ENCODE measurements at places on chromosomes 7 and 10.

GRCh38 chr10:26860102-26860442, 686 bp downstream of the ABI1 start:
- H3K27ac ChIP-seq, result peak overlapping the region; percentile 98
- H3K4me3 ChIP-seq, result peak overlapping the region; percentile 84
- H3K36me3 ChIP-seq, result no peaks in the 10 kb centered on the region
- H3K27me3 ChIP-seq, result no peaks in the 10 kb centered on the region
- H3K4me1 ChIP-seq, result peaks cover 45% of the 10 kb centered on the region
- peak; percentile 92 for DNase-seq

DNA sequence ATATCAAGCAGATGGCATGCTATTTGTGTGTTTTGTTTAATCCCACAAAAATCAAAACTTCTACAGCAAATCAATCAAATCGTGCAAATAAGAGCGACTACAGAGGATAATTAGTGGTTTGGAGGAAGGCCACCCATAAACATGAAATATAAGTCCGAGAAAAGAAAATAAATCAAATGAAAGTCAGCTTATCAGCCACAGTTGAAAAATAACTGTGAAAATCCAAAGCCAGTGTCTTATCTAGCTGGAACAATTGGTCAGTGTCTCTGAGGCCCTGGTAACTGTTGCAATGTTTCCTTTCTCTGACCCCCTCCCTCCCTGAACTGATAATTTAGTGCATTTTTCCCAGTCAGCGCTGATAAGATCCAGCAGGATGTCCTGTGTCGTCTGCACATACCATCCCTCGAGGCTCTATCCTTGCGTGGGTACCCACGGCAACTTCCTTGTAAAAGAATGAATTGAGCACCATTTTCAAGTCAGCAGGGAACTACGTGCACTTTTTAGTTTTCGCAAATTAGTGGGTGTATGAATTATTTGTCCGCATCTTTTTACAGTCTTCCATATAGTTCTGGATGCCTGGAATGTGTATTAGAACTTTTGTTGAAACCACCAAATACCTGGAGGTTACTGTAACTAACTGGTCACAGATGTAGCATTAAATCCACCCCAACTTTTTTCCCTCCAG, 10.8 kb upstream of the JCAD start:
- no peaks in the 10 kb centered on the region for H3K4me1 ChIP-seq
- no peaks in the 10 kb centered on the region for H3K36me3 ChIP-seq
- H3K27me3 ChIP-seq, result no peaks in the 10 kb centered on the region
- no peak overlapping the region for H3K4me3 ChIP-seq

GRCh38 chr10:29858702-29859267, 200.6 kb downstream of the JCAD start:
- H3K27ac ChIP-seq, result peak overlapping the region; percentile 69
- no peaks in the 10 kb centered on the region for H3K27me3 ChIP-seq
- H3K4me1 ChIP-seq, result peaks cover 38% of the 10 kb centered on the region
- DNase-seq, result no peak

DNA sequence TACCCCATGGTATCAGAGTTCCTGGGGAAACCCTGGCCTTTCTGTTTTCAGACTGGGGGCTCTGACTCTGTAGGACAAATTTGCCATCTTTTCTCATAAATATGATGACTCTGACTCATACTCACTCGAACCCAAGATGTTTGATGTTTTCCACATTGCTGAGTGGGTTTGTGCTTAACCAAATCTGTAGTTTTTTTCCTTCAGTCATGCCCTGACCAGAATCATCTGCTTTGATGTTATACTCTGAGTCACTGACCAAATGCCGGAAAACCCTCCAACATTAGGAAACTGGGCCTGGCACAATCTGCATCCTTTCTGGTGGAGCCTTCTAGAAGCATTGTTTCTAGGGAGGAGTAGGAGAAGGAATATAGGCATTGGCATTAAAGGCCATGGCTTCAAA, 118.7 kb downstream of the C10orf105 start:
- H3K27me3 ChIP-seq, result no peaks in the 10 kb centered on the region
- no peaks in the 10 kb centered on the region for H3K36me3 ChIP-seq
- DNase-seq, result no peak
- no peak overlapping the region for H3K4me3 ChIP-seq
- H3K27ac ChIP-seq, result no peak overlapping the region

DNA sequence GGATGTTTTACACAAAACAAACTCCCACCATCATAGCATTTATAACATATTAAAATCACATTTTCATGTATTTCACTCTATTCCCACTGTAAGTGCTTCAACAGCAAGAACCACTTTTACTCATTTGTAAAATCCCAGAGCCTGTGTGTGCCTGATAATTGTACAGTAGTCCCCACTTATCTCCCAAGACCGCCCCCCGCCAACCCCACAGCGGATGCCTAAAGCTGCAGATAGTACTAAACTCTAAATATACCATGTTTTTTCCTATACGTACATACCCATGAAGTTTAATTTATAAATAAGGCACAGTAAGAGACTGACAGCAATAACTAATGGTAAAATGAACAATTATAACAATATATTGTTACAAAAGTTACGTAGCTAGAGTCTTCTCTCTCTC, 33.5 kb downstream of the EZH2 start:
- no peaks in the 10 kb centered on the region for H3K27me3 ChIP-seq
- no peaks in the 10 kb centered on the region for H3K4me1 ChIP-seq
- H3K36me3 ChIP-seq, result no peaks in the 10 kb centered on the region
- H3K27ac ChIP-seq, result no peak overlapping the region

DNA sequence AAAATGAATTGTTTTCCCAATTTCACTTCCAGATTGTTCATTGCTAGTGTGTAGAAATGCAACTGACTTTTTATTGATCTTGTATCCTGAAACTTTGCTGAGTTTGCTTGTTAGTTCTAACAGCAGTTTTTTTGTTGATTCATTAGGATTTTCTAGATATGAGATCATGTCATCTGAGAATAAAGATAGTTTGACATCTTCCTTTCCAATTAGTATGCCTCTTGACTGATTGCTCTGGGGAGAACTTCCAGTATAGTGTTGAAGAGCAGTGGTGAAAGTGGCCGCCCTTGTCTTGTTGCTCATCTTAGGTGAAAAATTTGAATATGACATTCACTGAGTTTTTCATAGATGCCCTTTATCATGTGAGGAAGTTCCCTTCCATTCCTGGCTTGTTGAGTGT, 11.9 kb upstream of the SUN1 start:
- no peaks in the 10 kb centered on the region for H3K27me3 ChIP-seq
- H3K36me3 ChIP-seq, result no peaks in the 10 kb centered on the region
- no peak overlapping the region for H3K4me3 ChIP-seq
- DNase-seq, result no peak
- H3K27ac ChIP-seq, result no peak overlapping the region

DNA sequence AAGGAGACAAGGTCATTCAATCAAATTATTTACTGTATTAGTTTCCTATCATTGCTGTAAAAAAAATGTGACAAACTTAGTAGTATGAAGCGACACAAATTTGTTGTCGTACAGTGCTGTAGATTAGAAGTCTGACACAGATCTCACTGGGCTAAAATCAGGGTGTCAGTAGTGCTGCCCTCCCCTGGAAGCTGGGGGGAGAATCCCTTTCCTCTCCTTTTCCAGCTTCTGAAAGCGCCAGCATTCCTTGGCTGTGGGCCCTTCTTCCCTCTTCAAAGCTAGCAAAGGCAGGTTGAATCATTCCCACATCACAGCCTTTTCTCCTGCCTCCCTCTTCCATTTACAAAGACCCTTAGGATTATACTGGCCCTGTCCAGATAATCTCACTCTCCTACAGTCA, 28.0 kb downstream of the VPS41 start:
- H3K27ac ChIP-seq, result no peak overlapping the region
- H3K4me3 ChIP-seq, result no peak overlapping the region
- no peaks in the 10 kb centered on the region for H3K36me3 ChIP-seq
- no peak for DNase-seq
- no peaks in the 10 kb centered on the region for H3K27me3 ChIP-seq
- H3K4me1 ChIP-seq, result no peaks in the 10 kb centered on the region

GRCh38 chr10:26717476-26717875, 20.0 kb downstream of the PDSS1 start:
- H3K4me3 ChIP-seq, result no peak overlapping the region
- peaks cover 14% of the 10 kb centered on the region for H3K36me3 ChIP-seq
- H3K4me1 ChIP-seq, result no peaks in the 10 kb centered on the region
- H3K27ac ChIP-seq, result no peak overlapping the region
- H3K27me3 ChIP-seq, result no peaks in the 10 kb centered on the region
- no peak for DNase-seq

GRCh38 chr7:133821171-133821570, 306.0 kb upstream of the LRGUK start:
- no peaks in the 10 kb centered on the region for H3K27me3 ChIP-seq
- H3K4me1 ChIP-seq, result no peaks in the 10 kb centered on the region
- no peak overlapping the region for H3K4me3 ChIP-seq

DNA sequence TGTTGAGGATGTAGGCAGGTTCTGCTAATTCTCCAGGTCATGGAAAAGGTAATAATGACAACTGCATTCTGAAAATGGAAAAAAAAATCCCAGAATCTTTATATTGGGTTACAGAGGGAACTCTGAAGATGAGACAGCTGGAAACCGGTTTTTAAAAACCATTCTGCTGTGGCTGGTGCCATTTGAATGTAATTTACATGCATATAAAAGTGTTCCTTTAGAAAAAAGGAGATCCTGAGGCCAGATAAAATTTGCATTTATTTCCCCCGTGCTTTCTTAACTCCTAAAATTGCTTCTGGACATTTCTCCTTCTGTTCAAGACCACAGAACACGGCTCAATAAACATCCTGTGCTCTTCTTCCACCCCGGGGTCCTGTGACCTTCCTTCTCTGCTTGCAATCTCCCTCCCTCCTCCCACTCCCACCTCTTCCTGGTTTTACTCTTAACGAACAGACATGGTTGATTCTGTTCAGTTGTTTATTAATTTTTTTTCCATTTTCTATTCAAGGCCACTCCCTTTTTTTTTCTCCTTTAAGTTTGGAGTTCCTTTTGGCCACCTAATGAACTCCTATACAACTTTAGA, 41.6 kb downstream of the SH2D4B start:
- no peak for DNase-seq
- H3K4me1 ChIP-seq, result no peaks in the 10 kb centered on the region
- H3K27me3 ChIP-seq, result no peaks in the 10 kb centered on the region
- no peaks in the 10 kb centered on the region for H3K36me3 ChIP-seq
- no peak overlapping the region for H3K4me3 ChIP-seq

GRCh38 chr10:129416155-129416554, 50.9 kb upstream of the MGMT start:
- peaks cover 2% of the 10 kb centered on the region for H3K4me1 ChIP-seq
- H3K27me3 ChIP-seq, result no peaks in the 10 kb centered on the region
- no peak overlapping the region for H3K27ac ChIP-seq
- H3K4me3 ChIP-seq, result no peak overlapping the region
- no peaks in the 10 kb centered on the region for H3K36me3 ChIP-seq

- no peak for DNase-seq
- H3K27me3 ChIP-seq, result no peaks in the 10 kb centered on the region
- H3K4me3 ChIP-seq, result no peak overlapping the region
- H3K36me3 ChIP-seq, result no peaks in the 10 kb centered on the region
- H3K27ac ChIP-seq, result no peak overlapping the region
Measured at GRCh38 chr7:48337012-48337621, 165.9 kb downstream of the ABCA13 start.

- no peak overlapping the region for H3K4me3 ChIP-seq
- no peaks in the 10 kb centered on the region for H3K27me3 ChIP-seq
- H3K27ac ChIP-seq, result no peak overlapping the region
- no peaks in the 10 kb centered on the region for H3K4me1 ChIP-seq
- no peak for DNase-seq
Measured at GRCh38 chr7:21469894-21470293, 42.0 kb downstream of the SP4 start.

DNA sequence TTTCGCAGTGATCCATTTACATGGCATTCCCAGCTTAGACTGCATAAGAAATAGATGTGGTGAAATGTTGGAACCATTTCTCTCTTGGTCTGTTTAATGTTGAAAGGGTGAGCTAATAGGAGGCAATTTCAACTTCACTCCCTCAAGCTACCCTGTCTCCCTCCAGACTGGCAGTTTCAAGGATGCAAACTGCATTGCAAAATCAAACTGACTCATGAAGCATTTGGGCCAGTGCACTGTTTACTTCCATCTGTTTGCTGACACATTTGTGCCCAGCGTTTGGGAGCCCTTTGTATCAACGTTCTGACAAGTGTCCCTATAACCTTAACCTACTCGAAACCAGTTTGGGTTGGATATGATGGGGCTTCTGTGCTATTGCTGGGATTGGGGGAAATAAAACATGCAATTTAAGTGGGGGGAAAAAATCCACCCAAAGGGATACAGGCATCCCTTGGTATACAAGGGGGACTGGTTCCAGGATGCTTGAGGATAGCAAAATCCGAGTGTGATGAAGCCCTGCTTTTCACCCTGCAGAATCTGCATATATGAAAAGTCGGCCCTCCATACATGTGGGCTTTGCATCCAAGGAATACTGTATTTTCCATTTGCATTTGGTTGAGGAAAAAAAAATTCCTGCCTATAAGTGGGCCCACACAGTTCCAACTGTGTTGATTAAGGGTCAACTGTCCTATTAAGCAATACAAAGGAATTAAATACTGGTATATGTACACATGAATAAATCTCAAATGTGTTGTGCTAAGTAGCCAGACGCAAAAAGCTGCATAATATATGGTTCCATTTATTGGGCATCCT, 15.6 kb downstream of the RHEB start:
- DNase-seq, result no peak
- H3K27ac ChIP-seq, result peak overlapping the region; percentile 66
- H3K36me3 ChIP-seq, result no peaks in the 10 kb centered on the region
- no peak overlapping the region for H3K4me3 ChIP-seq
- H3K4me1 ChIP-seq, result peaks cover 82% of the 10 kb centered on the region

DNA sequence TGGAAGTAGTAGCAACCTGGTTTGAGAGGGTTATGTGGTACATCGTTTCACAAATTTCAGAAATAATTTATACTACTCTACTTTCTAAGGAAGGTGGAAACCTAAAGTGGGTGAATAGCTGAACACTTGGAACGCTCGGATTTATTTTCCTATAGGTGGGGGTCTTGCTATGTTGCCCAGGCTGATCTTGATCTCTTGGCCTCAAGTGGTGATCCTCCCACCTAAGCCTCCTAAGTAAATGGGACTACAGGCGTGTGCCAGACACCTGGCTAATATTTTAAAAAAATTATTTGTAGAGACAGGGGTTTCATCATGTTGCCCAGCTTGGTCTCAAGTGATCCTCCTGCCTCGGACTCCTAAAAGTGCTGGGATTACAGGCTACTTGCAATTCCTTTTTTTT, 6.7 kb upstream of the KMT2E start:
- H3K4me1 ChIP-seq, result peaks cover 84% of the 10 kb centered on the region
- H3K4me3 ChIP-seq, result no peak overlapping the region
- H3K27ac ChIP-seq, result peak overlapping the region; percentile 100
- no peak for DNase-seq

GRCh38 chr7:130069179-130069977, 956 bp upstream of the KLHDC10 start:
- peak overlapping the region; percentile 99 for H3K4me3 ChIP-seq
- DNase-seq, result no peak
- H3K27ac ChIP-seq, result peak overlapping the region; percentile 85
- no peaks in the 10 kb centered on the region for H3K36me3 ChIP-seq
- peaks cover 33% of the 10 kb centered on the region for H3K4me1 ChIP-seq
